Endodermal cell (in vitro differentiated cells): ENCODE measurements at places on chromosomes 1 and 21.

DNA sequence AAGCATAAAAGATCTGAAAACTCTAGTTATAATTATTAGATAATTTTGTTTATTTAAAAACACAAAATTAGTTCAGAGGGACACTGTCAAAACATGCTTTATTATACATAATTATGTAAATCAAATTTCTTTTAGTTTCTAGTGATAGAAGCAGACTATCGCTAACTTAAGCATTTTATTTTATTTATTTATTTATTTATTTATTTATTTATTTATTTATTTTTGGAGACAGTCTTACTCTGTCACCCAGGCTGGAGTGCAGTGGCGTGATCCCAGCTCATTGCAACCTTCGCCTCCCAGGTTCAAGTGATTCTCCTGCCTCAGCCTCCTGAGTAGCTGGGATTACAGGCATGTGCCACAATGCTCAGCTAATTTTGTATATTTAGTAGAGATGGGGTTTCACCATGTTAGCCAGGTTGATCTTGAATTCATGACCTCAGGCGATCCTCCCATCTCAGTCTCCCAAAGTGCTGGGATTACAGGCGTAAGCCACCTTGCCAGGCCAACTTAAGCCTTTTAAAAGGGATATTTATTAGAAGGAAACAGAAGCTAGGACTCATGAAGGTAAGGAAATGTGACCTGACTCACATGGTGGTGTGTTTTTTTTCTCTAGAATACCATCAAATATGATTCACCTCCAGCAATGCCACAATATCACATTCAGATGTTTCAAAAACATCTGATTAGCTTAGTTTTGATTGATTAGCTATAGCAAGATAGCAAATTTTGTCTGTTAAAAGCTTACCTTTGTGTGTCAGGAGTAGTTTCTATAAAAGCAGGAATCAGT, 1357.4 kb upstream of the ADGRL4 start:
- no peak for DNase-seq

DNA sequence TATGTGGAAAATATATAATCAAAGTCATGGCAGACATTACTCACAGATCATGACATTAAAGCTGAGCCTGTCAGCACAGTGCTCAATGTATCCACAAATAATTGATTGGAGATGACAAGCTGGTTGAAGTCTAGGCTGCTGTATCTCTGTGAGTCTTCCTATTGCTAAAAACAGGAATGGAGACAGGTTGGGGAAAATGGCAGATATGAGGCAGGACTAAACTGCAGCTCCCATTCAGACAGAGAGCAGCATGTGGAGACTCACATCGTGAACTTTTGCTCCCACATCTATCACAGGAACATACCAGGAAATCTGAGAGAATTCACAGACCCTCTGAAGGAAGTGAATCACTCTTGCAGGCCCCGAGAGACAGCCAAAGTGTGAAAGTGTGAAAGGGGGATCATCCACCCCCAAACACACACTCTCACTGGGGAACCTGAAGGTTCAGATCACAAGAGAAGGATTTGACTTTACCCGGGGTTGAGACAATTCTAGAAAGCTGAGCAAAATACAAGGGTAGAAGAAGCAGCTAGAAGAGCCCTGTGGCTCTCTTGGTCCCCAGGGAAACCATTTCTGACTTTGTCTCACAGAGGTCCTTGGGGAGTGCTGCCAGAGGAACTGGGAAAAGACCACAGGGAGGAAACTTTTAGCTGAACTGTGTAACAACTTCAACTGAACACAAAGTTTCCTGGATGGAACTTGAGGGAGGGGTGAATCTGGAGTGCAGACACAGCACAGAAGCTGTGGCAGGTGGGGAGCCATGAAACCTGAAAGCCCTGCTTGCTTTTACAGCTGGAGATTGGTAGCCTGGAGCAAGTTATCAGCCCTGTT, 173.4 kb downstream of the S1PR1 start:
- no peak for DNase-seq

- DNase-seq, result no peak
These were observed 10.5 kb downstream of the SERINC2 start for GRCh38 chr1:31423418-31423947.

GRCh38 chr1:237042892-237043576, 1.1 kb downstream of the RYR2 start:
- peak; percentile 73 for DNase-seq

DNA sequence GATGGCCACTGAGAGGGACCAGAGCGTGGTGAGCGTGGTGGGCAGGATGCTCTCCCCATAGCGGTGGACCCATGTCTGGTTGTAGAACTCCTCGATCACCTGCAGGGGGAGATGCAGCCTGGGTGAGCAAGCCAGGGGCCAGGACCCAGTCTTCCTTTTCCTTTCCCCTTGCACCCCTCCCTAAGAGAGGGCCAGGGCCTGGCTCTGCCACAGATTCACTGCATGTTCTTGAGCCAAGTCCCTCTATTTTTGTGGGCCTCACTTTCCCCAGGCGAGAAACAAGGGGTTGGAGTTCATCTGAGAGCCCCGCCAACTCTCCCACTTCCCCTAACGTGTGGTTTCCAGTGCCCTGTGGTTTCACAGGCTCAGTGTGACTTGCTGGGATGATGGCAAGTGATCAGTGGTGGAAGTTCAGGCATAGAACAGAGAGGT, 27.5 kb downstream of the SLC2A1 start:
- DNase-seq, result peak; percentile 86
